Activated CD4-positive, CD25-positive, alpha-beta regulatory T cell (primary cell): ENCODE measurements at places on chromosomes 4 and X.

- no peak for DNase-seq
Observed at GRCh38 chrX:129981200-129981553, 1.3 kb upstream of the BCORL1 start.

GRCh38 chr4:167724941-167725340 is 367.4 kb upstream of the ANXA10 start:
- no peak for DNase-seq

DNA sequence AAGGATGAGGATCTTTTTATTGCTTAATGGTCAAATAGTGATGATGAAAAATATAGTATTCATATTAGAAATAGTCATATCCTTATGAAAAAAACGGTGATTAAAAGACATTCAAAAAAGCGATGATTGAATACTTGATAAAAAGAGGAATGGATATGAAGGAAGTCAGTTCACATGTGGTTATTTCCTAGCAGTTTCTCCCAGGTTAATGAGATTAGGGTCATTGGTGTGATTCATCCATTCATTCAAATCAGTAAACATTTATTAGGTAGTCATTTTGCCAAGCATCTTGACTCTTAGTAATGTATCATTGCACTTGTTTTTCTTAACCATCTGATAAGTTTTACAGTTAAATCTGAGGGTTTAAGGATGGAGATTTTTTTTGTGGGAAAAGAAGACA is 294.1 kb downstream of the ARHGAP24 start:
- no peak for DNase-seq

GRCh38 chr4:182048871-182049270 is 194.3 kb upstream of the TENM3 start:
- DNase-seq: no peak

DNA sequence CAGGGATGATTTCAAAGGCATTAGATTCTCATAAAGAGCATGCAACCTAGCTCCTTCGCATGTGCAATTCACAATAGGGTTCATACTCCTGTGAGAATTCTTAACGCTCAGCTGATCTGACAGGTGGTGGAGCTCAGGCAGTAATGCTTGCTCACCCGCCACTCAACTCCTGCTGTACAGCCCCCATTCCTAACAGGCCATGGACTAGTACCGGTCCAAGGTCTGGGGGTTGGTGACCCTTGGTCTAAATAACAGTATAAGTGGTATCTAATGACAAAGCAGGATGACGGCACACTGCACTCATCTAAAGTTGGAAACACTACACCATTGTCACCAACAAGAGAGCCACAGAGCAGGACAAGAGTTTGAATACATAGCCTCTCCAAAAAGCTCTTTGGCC is 28.5 kb downstream of the ADGRA3 start:
- no peak for DNase-seq

GRCh38 chrX:130402208-130402684 is 459 bp downstream of the RBMX2 start:
- no peak for DNase-seq

- no peak for DNase-seq
Observed at GRCh38 chr4:120633810-120634209, 288.7 kb downstream of the PRDM5 start.

DNA sequence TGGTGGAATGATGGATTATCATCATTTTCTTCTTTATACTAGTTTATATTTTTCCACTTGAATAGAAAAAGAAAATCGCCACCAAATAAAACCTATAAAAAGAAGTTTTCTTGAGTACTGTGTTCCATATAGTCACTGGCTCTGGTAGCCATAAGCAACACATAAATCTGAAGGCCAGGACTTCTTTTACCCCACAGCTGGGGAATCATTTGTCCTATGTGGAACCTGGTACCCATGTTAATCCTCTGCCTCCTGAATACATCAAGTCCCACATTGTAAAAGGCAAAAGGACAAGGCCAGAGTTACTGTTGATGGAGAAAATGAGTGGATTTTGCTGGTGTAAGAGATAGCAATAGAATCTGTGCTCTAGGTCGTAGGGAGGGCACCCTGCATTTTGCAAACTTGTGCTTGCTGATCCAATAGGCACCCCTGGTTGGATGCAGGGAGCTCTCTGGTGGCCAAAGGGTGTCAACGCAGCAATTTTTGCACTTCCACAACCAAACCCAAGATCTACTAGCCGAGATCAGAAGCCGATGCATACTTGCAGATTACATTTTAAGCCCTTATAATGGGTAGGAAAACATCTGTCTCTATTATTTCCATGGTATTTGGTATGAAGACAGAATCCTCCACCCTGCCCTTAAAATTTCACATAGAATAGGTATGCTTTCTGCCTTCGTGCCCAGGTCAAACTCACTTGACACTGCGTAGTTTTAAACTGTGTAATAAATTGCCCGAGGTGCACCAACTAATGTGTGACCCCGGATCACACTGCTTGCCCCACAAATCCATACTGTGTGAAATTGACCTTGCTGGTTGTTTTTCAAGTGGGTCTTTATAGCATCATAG is 146.2 kb upstream of the SCML1 start:
- DNase-seq: no peak

- DNase-seq: no peak
Observed at GRCh38 chr4:105509291-105509690, 35.4 kb upstream of the PPA2 start.

DNA sequence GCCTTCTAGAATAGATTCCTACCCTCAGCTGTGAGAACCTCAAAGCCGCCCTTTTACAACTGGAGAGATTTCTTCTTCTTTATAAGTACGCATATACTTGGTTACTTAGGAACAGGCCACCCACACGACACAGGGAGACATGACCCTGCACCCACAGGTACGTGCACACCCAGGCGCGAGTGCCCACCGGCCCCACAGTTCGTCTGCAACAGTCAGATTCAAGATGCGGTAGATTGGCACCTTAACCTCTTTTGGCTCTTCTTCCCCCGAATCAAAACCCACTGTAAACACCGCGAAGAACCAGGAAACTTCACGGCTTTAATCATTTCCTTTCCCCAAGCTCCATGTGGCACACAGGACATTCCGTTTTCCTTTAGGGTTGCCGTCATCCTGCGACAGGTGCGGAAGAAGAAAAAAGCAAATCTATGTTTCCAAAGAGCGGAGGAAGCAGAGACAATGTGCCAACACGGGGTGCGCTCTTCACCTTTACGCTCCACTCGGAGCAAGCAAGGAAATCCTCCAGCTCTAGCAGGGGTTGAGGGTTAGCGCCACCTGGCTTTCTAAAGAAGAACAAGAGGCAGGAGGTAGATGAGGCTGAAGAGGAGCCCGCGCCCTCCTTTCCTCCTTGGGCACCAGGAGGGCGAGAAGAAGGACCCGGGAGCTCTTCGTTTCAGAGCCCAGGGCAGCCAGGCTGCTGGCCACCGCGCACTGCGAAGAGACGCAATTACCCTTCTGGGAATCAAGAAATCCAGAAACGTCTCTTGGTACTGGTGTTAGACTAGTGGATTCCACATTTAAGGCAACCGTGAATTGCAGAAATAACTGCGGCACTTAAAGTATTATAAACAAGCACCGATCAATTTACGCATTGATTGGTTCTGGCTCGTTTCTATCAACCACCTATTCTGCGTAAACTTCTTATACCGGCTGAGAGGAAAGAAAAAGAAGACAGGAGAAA is 35.7 kb downstream of the HAND2 start:
- DNase-seq: no peak

DNA sequence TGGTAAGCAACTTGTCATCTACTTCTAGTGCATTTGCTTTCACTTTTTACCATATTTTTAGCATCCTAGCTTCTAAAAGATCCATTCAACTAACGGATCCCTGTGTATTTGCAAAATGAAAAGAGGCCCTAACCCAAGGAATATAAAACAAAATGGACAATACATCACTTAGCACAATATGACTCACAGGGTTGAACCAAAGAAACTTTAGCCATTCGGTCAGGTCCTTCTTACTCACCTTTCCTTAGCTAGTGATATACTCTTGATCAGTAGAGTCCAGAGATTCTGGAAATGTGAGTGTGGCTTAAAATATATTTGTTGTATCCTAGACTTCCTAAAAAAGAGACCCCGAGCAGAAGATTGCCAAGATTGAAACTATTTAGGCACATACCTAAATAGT is 19.5 kb downstream of the TMPRSS11E start:
- no peak for DNase-seq

- no peak for DNase-seq
Observed at GRCh38 chr4:2371765-2372487, 46.5 kb downstream of the ZFYVE28 start.

GRCh38 chrX:1400742-1401471 is 9.0 kb upstream of the SLC25A6 start:
- DNase-seq: no peak

DNA sequence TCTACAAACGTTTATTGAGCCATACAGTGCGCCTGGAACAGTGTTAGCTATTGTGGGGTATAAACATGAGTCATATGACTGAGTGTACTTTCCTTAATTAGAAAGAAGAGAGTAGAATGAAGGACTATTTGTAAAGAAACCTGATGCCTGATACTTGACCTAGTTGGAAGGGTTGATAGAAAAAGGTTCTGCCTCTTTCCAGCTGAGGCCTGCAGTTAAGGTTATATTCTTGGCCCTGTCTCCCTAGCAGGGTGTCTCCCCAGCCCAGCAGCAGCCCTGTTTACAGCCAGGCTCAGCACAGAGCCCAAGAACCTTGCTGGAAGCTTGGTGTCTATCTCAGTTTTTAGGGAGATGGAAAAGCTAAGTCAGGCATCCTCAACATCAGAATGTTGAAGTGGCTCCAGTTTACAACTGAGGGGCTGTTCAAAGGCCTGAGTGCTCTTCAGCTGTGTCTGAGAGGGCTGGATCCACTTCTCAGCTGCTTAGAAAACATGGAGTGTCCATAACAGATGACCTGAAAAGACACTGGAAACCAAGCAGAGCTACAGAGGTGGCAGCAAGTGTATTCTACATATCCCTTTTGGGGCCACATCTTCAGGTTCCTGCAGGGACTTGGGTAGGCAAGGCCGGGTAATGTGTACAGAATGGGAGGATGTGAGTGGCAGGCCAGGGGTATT is 21.6 kb downstream of the NYX start:
- DNase-seq: no peak

GRCh38 chr4:38144031-38144430 is 183.8 kb downstream of the PTTG2 start:
- DNase-seq: no peak

GRCh38 chr4:8388528-8388870 is 52.0 kb downstream of the ACOX3 start:
- DNase-seq: no peak

DNA sequence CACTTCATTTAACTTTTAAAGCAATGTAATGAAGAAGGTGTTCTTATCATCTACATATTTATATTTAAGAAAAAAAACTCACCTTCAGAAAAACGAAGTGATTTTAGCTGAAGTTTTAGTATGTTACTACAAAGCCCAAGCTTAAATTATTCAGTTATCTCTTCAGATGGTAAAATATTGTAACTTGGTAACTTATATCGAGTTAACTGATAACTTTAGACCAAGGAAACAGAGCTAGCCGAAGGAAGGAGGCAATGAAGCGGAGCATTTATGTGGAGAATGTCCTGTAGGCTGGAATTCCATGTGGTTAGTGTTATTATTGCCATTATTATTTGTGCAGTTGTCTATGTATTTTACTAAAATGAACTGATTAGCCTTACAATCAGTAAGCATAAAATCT is 1102.1 kb upstream of the LCORL start:
- DNase-seq: no peak

DNA sequence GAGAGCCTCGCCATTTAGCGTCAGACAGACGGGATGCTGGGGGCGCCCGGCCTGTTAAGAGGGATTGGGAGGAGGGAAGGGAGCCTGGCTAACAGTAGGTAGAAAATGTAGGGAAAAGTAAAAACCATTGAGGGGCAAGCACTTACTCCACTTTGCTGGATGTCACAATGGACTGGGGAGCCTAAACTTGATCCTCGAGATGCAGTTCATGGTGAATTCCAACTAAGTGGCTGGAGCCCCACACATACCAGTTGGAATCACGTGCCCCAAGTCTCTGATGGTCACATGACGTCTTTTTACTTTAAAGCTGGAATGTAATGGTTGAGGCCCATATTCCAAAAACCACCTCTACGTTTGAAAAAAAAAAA is 1.5 kb downstream of the PLS3 start:
- DNase-seq: no peak

DNA sequence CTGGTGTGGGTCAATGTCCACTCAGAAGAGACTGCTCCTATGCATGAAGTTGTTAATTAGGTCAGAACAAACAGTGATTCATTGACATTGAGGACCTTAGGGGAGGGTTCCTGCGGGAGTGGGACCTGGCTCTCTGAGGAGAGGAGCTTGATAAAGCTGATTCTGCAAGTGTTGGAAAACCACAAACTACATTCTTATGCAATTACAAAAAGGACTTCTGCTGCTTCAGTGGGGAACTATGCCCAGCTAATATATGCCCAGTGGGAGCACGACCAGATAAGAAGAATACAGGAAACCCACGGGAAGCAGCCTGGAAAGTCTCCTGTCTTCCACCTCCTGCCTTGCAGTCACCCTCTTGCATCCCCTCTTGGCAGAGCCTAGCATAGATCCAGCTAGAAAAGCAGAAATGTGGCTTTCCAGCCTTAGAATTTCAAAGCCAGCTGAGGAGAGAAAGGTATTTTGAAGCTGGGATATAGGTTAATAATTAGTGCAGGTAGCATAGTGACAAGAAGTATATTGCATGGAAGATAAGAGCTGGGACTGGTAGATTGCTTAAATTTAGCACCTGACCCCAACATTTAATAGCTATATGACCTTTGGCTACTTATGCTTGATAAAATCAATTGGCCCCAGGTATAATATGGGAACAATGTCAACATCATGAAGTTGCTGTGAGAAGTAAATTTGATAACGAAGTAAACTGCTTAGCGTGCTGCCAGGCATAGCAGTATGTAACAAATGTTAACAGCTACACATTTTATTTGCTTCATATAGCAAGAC is 34.9 kb upstream of the UGT8 start:
- no peak for DNase-seq

GRCh38 chr4:187606581-187606980 is 389.0 kb upstream of the ZFP42 start:
- no peak for DNase-seq

- no peak for DNase-seq
Observed at GRCh38 chr4:146333895-146334262, 119.5 kb downstream of the REELD1 start.

- DNase-seq: no peak
Observed at GRCh38 chr4:56619816-56620215, 61.3 kb downstream of the HOPX start.

GRCh38 chrX:110477593-110478228 is 119.1 kb downstream of the RTL9 start:
- DNase-seq: no peak

DNA sequence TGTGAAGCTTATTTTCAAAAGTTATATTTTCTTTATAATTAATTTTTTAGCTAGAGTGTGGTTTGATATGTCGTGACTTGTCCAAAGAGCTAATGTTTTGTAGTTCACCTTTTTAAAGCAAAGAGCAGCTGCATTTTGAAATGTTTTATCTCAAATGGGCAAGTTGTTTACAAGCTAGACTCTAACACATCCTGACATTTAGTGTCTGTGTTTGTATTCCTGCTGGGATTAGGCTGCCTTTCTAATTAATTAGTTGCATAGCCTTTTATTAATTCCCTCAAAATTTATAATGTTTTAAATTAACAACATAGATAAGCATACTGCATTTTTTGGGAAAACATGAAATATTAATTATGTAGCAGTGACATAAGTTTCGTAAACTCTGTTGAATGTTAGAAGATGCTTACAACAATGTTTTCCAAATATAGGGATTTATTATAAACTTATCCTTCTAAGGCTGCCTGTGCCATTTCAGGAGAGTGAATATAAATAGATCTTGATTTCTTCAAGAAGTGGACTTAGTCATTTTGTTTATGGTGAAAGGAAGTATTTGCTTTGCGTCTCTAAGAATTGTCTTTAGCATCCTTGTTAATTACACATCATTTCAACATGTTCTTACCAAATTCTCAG is 37.7 kb upstream of the NUDT6 start:
- no peak for DNase-seq

- DNase-seq: no peak
Observed at GRCh38 chrX:134929808-134930207, 61.0 kb upstream of the SMIM10 start.
